ENCODE measurements at places on chromosomes 3 and 15.

- DNase-seq: no peak
These were observed 3.4 kb downstream of the LRIG1 start for GRCh38 chr3:66497288-66497984.

DNA sequence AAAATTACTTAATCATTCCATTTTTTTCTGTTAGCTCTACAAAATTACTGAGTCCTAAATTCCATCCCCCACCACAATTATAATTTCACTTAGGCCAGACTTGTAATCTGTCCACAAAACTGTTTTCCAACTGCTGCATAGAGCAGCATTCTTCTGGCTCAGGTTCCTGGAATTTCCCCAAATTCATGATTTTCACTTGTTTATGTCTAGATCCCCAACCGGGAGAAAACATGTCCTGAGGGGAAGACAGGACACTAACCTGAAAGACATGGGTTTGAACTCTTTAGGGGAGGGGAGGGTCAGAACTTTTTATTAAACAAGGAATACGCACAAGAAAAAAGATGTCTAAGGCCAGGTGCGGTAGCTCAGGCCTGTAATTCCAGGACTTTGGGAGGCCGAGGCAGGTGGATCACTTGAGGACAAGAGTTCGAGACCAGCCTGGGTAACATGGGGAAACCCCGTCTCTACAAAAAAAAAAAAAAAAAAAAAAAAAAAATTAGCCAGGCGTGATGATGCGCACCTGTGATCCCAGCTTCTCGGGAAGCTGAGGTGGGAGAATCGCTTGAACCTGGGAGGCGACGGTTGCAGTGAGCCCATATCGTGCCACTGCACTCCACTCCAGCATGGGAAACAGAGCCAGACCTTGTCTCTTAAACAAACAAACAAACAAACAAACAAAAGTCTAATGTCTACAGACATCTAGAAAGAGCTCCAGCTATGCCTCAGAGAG lies 1.5 kb downstream of the ETFA start:
- DNase-seq: no peak

DNA sequence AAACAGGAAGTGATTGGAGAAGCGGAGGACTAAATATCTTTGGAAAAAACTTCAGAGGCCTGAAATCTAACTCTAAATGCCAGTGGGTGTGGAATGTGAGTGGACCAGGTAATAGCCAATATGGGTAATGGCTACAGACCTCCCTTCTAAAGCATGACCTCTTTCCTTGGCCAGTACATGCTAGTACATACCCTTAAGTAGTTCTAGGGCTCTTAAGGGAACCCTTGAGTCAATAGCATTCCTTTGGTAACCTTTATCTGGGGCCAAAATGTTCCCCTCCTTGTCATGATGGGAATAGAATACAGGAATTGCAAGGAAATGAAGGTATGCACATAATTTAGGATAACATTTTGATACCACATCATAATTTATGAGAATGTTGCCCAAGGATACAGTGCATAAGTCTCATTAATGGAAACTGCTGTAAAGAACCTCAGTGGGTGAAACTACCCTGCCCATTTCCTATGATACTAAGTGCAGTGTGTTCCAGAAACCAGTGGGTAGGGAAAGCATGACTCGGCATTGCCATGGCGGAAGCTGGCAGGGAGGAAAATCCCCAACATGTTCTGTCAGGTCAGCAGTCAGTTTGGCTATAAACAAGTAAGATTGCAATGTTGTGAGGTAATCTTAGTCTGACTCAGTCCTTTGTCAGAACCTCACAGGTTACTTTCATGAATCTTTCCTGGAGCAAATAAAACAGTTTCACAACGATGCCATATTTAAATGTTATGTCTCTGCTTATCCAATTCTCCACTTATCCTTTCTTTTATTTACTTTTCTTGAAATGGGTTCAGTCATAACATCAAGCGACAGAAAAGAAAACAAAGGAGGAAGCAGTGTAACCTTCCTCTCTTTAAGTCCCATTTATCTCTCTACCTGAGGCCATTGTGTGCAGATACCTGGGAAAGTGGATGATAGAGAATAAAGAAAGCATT lies 23.5 kb upstream of the RAP2B start:
- peak; percentile 86 for DNase-seq

DNA sequence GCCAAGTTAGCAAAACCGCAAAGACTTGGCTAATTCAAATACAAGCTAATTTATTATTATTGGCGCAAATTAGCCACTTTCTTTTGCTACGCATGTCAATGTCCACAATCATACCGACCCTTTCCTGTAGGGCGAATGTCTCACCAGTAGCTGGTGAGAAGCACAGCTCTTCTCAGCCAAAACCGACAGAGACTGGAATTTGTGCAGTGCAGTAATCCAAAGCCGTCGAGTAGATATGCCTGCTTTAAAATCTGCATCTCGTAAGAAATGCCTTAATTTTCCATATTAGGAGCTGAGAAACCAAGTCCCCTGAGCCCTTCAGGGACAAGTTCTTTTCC lies 614 bp upstream of the MINDY2 start:
- peak; percentile 83 for DNase-seq

DNA sequence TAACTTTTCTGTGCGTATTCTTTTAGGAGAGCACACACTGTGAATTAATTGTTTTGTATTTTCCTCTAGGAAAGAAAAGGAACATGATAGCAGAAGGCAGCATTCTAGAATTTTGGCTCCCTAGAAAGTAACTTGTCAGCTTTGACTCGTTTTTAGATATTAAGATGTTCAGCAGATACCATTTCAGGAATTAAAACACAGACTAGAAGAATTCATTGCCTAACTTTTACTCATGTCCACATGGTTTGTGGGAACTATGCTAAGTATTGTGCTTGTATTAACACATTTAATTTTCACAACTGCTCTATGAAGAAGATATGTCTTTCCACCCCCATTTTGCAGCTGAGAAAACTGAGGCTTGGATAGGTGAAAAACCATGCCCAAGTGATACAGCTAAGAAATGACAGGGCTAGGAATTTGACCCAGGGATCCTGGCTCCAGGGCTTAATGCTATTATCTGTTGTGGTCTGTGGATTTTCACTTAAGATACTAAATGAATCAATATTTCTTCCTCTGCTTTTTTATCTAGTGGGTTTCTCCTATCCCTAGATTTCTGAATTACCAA lies 128.8 kb downstream of the MITF start:
- DNase-seq: no peak

DNA sequence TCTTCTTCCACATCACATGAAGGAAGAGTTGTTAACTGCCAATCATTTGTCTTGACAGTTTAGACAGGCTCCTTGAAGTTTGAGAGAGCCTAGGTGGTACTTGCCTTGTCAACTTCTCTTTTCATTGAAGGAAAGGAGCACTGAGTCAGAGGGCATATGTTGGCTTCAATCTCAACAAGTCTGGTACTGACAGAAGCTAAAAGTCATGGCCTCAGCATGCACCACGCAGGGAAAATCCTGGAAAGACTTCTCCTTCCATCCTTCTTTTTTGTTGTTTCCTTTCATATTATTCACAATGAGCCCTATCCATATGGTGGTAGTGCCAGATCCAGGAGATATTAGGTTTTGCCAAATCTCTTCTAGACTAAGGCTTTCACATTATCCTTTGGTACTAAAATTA lies 1272.5 kb downstream of the ROBO1 start:
- DNase-seq: no peak

Measured in stromal cell of bone marrow (primary cell).